Brain pericyte (primary cell): ENCODE measurements at places on chromosomes 11 and 22.
A peak's percentile ranks its signal among the peaks of the same experiment; 100 is the strongest.

GRCh38 chr11:76069001-76069400 is 137.3 kb downstream of the WNT11 start:
- no peak for DNase-seq

- no peak for DNase-seq
Observed at GRCh38 chr11:133360860-133361688, 171.2 kb downstream of the OPCML start.

DNA sequence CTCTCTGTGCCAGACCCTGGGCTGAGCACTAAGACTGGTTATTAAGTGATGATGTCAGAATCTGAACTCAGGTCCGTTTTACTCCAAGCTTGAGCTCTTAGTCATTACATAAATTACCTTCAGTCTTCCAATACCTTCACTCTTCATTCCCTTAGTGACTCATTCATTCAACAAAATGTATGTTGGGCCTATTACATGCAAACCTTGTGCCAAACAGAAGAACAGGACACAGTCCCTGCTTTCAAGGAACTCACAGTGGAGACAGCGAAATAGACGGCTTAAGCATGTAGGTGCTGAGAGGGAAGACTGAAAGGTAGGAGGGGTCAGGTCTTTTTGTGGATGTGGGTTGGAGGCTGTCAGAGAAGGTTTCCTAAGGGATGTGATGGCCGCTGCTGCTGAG is 3.3 kb downstream of the KCTD14 start:
- no peak for DNase-seq

- no peak for DNase-seq
Observed at GRCh38 chr11:26947904-26948639, 45.8 kb upstream of the FIBIN start.

DNA sequence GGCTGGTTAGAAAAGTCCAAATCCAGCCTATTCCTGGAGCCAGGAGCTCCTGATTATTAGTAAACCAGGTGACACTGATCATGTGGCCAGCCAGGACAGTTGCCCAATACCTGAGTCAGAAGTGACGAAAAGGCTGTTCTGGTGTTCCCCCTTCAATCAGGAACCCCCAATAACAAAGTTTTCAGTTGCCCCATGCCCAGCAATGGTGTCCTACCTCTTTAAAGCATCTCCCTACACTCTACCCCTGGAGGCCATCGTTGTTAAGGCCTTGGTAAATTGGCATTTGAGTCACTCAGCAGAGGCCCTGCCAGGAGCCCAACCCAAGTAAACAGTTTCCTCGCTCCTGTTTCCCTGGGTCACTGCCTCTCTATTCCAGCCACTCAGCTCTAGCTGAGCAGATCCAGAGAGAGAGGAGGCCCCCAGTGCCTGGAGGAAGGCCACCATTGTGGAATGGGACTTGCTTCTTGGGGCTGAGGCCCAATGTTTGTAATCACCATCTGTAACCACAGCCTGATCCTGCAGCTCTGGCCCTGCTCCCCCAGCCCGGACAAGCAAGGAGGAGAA is 25.0 kb downstream of the ARHGAP1 start:
- no peak for DNase-seq

DNA sequence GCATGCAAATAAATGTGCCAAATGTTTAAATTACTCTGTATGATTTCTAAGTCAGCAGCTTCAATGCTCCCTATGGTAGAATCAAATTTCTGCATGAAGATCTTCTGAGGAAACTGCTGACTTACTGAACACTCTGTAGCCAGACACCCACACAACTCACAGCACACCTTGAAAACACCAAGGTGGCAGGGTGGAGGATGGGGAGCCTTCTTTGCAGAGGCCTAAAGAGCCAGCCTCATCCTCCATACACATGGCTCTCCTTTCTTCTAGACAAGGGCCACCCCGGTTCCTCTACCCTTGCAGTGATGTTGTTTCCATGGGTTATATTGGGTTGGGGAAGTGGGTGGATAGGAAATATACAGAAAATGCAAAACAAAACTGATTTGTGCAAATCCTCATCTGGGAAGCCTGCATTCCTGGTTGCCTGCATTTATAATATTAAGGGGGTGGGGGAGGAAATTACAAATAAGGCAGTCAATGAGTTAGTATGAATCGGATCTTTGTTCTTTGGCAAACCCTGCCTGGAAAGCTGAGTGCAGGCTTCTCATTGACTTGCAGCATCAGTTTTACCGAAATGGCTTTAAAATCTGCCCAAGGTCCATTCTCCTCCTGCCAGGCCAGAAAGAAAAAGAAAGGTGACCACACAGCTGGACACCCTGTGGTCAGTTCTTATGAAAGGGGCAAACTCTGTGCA is 15.8 kb upstream of the ETS1 start:
- DNase-seq = no peak

GRCh38 chr11:122097419-122098001 is 18.5 kb downstream of the BLID start:
- no peak for DNase-seq

- DNase-seq = peak; percentile 18
Observed at GRCh38 chr11:63536669-63537292, at the start of gene PLAAT4. Gene PLAAT4, plus strand, starts transcription at chr11:63536808. Its CDS starts 61 bp downstream, at chr11:63536869.

DNA sequence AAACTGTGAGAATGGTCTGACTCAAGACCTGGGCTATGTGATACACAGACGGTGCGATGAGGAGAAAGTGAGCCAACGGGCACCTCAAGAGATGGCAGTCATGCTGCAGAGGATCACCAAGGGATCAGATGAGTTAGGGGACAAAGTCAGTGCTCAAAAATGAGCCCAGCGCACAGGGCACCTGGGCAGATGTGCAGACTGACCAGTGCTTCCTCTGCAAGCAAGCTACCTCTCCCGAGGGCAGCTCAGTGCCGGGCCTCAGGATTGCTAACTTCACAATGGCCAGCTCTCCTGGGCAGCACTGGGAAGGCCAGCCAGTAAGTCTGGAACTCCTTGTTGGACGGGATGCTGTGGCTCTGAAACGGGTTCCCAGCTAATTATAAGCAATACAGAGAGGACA is 15.3 kb downstream of the HDHD5 start:
- no peak for DNase-seq

DNA sequence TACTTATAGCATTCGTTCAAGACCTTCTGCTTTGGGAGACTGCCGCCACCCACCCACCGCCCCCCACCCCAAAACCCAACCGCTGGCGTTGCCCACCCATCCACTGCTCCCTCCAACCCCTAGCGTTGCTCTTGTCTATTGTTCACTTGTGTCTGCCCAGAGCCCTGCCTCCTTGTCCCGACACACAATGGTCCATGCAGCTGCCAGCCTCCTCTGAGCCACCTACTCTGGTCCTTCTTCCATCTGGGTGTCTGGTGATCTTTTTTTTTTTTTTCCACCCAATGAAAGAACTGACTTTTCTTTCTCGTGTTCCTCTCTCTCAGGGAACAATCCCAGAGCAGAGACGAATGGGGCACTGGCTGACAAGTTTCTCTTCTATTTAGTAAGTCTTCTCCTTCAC is 256.0 kb upstream of the SESN3 start:
- DNase-seq = no peak

DNA sequence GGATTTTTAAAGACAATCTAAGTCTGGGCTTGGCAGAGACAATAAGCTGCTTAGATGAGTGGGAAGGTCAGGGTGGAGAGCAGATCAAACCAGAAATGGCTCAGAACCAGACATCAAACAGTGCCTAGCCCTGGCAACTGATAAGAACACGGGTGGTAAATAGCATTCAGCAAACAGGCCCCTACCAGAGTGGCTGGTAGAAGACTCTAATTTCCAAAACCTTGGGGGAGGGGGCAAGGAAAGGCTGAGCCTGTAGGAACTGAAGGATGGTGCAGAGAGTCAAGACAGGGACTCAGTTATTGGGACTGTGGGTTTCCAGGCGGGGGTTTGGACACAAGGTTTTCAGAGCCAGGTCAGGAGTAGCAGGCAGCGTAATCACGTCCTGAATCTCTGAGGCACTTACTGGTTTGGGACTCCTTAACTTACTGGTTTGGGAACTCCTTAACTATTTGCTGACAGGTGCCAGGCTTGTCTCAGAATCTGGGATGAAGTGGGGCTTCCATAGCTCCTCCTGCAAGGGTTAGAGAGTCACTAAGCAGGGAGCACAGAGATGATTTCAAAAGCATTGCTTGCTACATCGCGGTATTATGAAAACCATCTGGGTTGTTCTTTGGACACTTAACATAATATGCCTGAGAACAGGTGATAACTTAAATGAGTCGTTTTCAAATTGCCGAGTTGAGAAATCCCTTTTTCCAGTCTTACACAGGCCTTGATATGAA is 5.7 kb upstream of the ABTB2 start:
- DNase-seq = no peak

GRCh38 chr22:19661156-19661555 is 53.1 kb upstream of the SEPTIN5 start:
- no peak for DNase-seq

- no peak for DNase-seq
Observed at GRCh38 chr22:20013382-20013871, 3.2 kb downstream of the ARVCF start.

DNA sequence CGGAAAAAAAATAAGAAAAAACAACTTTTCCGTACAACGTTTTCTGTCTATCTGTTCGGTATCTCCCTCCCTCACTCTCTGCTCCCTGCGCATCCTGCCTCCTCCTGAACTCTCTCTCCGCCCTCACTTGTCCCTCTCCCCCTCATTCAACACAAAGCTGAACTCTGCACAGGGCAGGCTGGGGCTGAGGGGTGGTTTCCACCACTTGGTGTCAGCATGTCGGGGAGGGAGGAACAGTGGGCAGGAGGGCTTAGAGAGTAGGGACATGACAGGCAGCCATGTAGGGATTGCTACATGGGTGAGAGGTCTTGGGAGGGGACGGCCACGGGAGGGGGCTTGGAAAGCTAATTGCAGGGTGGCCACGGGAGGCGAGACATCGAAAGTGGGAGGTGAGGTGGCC is 17.6 kb downstream of the SLC22A12 start:
- DNase-seq = no peak

DNA sequence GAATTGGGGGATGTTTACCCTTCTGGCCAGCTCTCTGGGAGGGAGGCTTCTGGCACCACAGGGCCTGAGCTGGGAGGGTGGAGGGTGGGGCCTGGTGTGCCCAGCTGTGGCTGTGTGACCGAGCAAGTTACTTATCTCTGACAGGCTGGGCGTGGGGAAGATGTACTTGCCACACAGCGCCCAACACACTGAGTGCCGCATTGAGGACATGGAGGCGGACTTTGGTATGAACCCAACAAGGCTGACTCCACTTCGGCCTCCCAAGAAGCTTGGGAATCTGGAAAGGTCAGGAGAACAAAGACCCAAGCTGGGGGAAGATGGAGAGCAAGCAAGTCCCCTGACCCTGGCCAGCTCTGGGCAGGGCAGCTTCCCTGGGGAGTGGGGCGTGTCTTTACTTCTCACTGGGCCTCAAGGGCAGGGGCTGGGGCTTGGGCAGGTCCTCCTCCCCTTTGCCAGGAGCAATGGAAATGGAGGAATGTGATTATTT is 2.4 kb upstream of the MGAT3 start:
- no peak for DNase-seq

DNA sequence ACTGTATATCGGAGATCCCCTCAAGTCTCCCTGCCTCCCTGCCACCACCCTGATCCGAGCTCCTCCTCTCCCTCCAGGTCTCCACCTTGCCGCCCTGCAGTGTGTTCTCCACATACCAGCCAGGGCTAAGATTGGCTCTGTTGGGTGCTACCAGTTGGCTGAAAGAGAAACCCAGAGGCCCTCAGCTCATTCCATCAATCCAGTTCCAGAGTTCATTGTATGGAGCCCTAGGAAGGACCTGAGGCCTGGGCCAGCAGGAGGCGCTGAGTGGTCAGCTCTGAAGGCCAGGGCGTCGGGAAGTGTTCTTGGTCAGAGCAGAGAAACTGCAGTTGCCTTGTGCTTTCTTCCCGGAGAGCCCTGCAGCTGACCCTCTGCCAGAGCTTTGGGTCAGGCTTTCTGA is 2.2 kb upstream of the TOP3B start:
- no peak for DNase-seq

GRCh38 chr11:60183591-60184205 is 815 bp upstream of the MS4A6A start:
- no peak for DNase-seq
